Prostate gland (tissue), 2 donors: ENCODE measurements at places on chromosomes 3 and 15. TPM values are rescaled to one million over a fixed set of nuclear protein-coding genes. Genes with fewer than 3 reads are reported as not detected.

The TGM4 gene
- 2,264 TPM for total RNA-seq

GRCh38 chr3:37905987-37906674 lies 44.5 kb downstream of the CTDSPL start:
- DNase-seq: no peak
- H3K4me3 ChIP-seq: no peak overlapping the region
- H3K27ac ChIP-seq: no peak overlapping the region
- no peaks in the 10 kb centered on the region for H3K36me3 ChIP-seq

- peak; percentile 79 for DNase-seq
- peaks cover 11% of the 10 kb centered on the region for H3K4me1 ChIP-seq
- no peak overlapping the region for H3K4me3 ChIP-seq
These were observed 116.1 kb upstream of the KLHL25 start for GRCh38 chr15:85910834-85911233.

DNA sequence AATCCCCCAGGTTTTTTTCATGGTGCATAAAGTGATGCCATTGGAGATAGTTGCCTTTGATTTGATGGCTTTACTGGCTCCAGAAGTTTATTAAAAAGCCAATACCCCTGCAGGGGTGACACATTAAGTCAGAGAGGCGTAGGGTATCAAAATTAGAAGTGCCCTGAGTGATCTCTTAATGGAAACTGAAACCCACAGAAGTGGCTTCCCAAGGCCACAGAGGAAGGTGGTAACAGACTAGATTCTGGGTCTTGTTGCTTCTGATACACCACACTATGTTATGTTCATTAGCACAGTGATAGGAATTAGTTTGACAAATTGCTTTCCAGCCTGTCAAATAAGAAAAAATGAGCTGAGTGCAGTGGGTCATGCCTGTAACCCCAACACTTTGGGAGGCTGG lies 112.3 kb downstream of the IQCH start:
- no peaks in the 10 kb centered on the region for H3K4me1 ChIP-seq
- no peak overlapping the region for H3K27ac ChIP-seq
- H3K36me3 ChIP-seq: no peaks in the 10 kb centered on the region
- DNase-seq: no peak
- H3K27me3 ChIP-seq: no peaks in the 10 kb centered on the region

- no peaks in the 10 kb centered on the region for H3K27me3 ChIP-seq
- H3K27ac ChIP-seq: no peak overlapping the region
- no peaks in the 10 kb centered on the region for H3K36me3 ChIP-seq
- DNase-seq: no peak
- no peak overlapping the region for H3K4me3 ChIP-seq
These were observed 21.8 kb upstream of the POU1F1 start for GRCh38 chr3:87298111-87298718.

DNA sequence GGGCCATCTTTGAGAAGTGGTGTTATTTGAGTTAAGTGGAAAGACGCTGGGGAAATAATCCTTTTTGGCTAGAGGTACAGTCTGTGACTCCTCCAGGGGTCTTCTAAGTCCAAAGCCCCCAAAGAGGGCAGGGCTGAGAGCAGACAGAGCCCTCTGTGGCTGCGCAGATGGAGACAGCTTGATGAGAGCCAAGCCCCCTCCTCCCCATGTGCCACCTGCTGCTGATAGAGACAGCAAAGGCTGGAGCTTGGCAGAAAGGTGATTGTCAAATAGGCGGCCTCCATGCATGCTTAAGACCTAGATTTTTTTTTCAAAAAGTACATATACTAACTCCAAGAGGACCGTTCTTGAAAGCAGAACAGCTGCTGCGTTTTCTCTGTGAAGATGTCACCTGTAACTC lies 72.4 kb downstream of the CRYGS start:
- no peaks in the 10 kb centered on the region for H3K27me3 ChIP-seq
- DNase-seq: no peak
- no peak overlapping the region for H3K4me3 ChIP-seq
- H3K36me3 ChIP-seq: no peaks in the 10 kb centered on the region
- no peaks in the 10 kb centered on the region for H3K4me1 ChIP-seq

The C15orf62 gene
- 0.51 TPM for total RNA-seq

DNA sequence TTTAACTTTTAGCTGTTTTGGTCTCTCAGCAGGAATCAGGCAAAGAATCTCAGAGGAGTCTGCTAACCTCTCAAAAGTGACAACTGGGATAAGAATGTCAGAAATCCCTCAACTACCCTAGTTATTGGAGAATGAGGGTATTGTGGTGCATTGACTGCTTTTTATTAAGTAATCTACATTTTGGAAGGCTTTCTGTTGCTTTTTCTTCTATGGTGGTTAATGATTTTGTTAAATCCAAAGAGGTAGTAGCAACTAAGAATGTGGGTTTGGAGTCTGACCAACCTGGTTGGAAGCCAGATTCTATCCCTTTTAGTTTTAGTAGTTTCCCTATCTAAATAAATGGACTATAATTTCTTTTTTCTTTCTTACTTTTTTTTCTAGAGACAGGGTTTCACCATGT lies 94.7 kb upstream of the RNF7 start:
- no peaks in the 10 kb centered on the region for H3K4me1 ChIP-seq
- H3K27ac ChIP-seq: no peak overlapping the region
- H3K27me3 ChIP-seq: no peaks in the 10 kb centered on the region
- H3K4me3 ChIP-seq: no peak overlapping the region
- H3K36me3 ChIP-seq: no peaks in the 10 kb centered on the region
- DNase-seq: no peak

GRCh38 chr3:71264840-71265239 lies 318.7 kb downstream of the FOXP1 start:
- H3K36me3 ChIP-seq: no peaks in the 10 kb centered on the region
- DNase-seq: no peak
- H3K27ac ChIP-seq: no peak overlapping the region
- no peaks in the 10 kb centered on the region for H3K27me3 ChIP-seq
- H3K4me3 ChIP-seq: no peak overlapping the region

GRCh38 chr15:65032801-65033537 lies 3.5 kb upstream of the MTFMT start:
- H3K36me3 ChIP-seq: no peaks in the 10 kb centered on the region
- no peak overlapping the region for H3K27ac ChIP-seq
- peaks cover 4% of the 10 kb centered on the region for H3K4me1 ChIP-seq

GRCh38 chr15:83446904-83447709 lies at the start of gene SH3GL3:
SH3GL3 (plus strand) TSS chr15:83447341; CDS start chr15:83447534, 193 bp downstream.
- peaks cover 6% of the 10 kb centered on the region for H3K4me1 ChIP-seq
- H3K4me3 ChIP-seq: peak within 1 kb of the TSS; percentile 40
- H3K36me3 ChIP-seq: no peaks in the 10 kb centered on the region
- H3K27me3 ChIP-seq: no peaks in the 10 kb centered on the region
- no peak within 1 kb of the TSS for H3K27ac ChIP-seq
- DNase-seq: peak; percentile 81

The GLDN gene
- total RNA-seq: 1.4 TPM
